NCI-H524 (cell line): ENCODE measurements at places on chromosomes 16 and 17.
A peak's percentile ranks its signal among the peaks of the same experiment; 100 is the strongest.

DNA sequence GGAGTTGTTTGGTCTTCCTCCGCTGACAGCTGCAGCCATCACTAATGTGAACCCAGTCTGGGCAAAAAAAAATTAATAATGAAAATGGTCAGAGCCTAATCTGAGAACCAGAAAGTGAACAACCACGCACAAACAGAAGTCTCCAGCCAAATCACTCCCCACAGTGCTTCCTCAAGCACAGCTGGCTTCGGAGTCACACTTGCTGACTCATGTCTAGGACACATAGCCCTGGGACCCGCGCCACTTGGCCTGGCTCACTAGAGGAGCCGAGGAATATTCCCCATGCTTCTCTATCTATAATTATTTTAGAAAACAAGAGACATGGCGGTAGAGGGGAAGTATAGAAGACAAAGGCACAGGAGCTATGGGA lies 109.1 kb downstream of the ZFHX3 start:
- peak; percentile 48 for DNase-seq

- DNase-seq, result no peak
These were observed 238.6 kb upstream of the GSE1 start for GRCh38 chr16:85374571-85374872.

- DNase-seq, result peak; percentile 96
These were observed 394.0 kb downstream of the KCNJ2 start for GRCh38 chr17:70563281-70563820.

DNA sequence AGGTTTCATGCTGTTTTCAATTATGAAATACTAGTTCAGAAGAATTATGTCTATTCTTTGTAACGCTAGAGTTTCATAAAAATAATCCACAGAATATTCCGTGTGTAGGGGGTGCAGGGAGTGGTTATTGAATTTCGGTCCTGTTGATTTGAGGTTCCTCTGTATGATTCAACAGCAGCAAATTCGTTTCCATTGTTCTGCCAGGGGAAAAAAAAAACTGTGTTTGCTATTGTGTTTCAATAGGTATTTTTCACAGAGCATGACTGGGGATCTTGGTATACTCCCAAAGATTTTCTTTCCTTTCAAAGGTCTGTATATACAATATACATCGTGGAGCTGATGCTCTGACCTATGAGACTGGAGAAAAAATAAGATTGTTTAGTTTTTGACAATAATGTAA lies 15.8 kb downstream of the SHISA9 start:
- no peak for DNase-seq

GRCh38 chr17:17172001-17172939 lies 33.9 kb downstream of the PLD6 start:
- DNase-seq, result no peak

- DNase-seq, result no peak
These were observed 444.0 kb downstream of the HS3ST3B1 start for GRCh38 chr17:14744761-14745473.

GRCh38 chr17:27576477-27577083 lies 54.4 kb upstream of the LGALS9 start:
- DNase-seq, result no peak

- no peak for DNase-seq
These were observed 56.4 kb downstream of the MPRIP start for GRCh38 chr17:17098551-17099179.

GRCh38 chr16:67537636-67538591 lies 9.3 kb downstream of the RIPOR1 start:
- DNase-seq, result no peak

DNA sequence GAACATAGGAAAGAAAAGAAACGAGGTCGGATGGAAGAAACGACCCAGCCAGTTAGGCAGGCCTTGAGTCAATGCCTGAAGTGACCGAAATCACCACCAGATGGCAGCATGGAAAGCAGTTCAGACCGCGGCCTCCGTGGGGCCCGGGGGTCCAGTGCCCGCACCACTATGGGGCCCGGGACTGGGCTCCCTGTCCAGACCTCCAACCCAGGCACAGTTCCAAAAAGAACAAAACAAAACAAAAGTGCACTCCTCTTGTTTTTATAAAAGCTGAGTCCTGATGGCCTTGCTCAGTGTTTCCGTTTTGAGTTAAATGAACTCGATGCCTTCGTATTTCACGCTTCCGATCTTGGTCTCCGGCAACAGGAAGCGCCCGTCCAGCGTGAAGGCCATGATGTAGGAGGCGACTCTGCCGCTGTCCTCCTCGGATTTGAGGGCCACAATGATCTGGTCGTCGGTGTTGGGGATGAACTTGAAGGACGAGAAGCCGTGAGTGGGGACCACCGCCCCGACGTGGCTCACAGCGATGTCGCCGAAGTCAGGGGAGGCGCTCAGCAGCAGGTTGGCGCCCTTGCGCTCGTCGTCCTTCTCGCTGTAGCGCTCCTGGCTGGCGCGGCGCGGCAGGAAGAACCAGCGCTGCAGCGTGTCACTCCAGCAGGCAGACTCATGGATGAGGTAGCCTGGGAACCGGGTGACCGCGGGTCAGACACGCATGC lies 13.7 kb upstream of the LGALS3BP start:
- peak; percentile 69 for DNase-seq

GRCh38 chr16:88855176-88855575 lies 1.6 kb downstream of the GALNS start:
- no peak for DNase-seq

GRCh38 chr17:34383216-34383615 lies 20.2 kb upstream of the CCL1 start:
- DNase-seq, result no peak
